ENCODE measurements at places on chromosomes 12 and 14. TPM values are rescaled to one million over a fixed set of nuclear protein-coding genes. Genes with fewer than 3 reads are reported as not detected.

The PZP gene
- not detected for total RNA-seq

DNA sequence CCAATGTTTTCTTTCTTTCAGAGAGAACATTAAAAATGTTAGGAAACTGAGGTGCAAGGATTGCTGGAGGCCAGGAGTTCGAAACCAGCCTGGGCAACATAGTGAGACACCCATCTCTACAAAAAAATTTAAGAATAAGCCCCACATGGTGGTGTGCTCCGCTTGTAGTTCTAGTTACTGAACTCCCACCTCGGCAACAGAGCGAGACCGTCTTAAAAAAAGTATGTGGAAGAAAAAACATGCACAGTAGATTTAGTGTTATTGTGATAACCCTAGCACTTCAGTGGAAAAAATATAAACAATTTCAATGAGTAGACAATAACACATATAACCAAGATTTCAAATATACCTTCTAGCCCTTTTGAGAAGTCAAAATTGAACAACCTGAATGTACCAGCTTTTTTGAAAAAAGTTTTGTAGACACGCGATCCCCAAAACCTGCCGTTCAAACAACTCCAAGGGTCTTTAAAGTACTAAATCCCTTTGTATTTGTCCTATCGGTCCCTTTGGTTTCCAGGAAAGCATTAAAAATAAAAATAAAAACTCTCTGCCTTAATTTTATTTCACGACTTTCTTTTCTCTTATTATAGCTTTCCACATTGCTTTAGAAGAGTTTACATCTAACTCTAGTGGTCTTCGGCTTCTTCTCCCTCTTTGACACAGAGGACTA is 1.0 kb upstream of the ANO6 start:
- peaks cover 21% of the 10 kb centered on the region for H3K4me1 ChIP-seq
- no peak for DNase-seq
- H3K36me3 ChIP-seq, result no peaks in the 10 kb centered on the region
- no peaks in the 10 kb centered on the region for H3K27me3 ChIP-seq
- H3K4me3 ChIP-seq, result peak overlapping the region; percentile 94

The CFAP54 gene
- total RNA-seq, result 0.77 TPM

- H3K27me3 ChIP-seq, result no peaks in the 10 kb centered on the region
- peaks cover 32% of the 10 kb centered on the region for H3K36me3 ChIP-seq
- H3K4me1 ChIP-seq, result peaks cover 67% of the 10 kb centered on the region
- peak; percentile 72 for DNase-seq
- no peak overlapping the region for H3K4me3 ChIP-seq
Observed at GRCh38 chr12:50676756-50677155, 87.1 kb upstream of the ATF1 start.

The PLEKHG7 gene
- total RNA-seq, result not detected

The CLEC4A gene
- total RNA-seq, result not detected

The DLGAP5 gene
- 94.1 TPM for total RNA-seq

The CLBA1 gene
- total RNA-seq, result 27.5 TPM

The P2RX2 gene
- not detected for total RNA-seq

- no peaks in the 10 kb centered on the region for H3K36me3 ChIP-seq
- 0 out of 2 replicates have a peak, but pooled peaks cover 4% of the 10 kb centered on the region for H3K27me3 ChIP-seq
- H3K4me3 ChIP-seq, result no peak overlapping the region
- no peaks in the 10 kb centered on the region for H3K4me1 ChIP-seq
- DNase-seq, result no peak
- no peak overlapping the region for H3K27ac ChIP-seq
Observed at GRCh38 chr12:75097003-75097402, 112.6 kb downstream of the KCNC2 start.

The CLEC1A gene
- total RNA-seq, result not detected

GRCh38 chr12:91072931-91073330 is 15.1 kb upstream of the KERA start:
- H3K4me3 ChIP-seq, result no peak overlapping the region
- H3K36me3 ChIP-seq, result no peaks in the 10 kb centered on the region
- no peaks in the 10 kb centered on the region for H3K27me3 ChIP-seq

GRCh38 chr12:112183141-112184021 is 58.0 kb downstream of the TRAFD1 start:
- H3K36me3 ChIP-seq, result peaks cover 16% of the 10 kb centered on the region
- no peak overlapping the region for H3K4me3 ChIP-seq
- H3K4me1 ChIP-seq, result no peaks in the 10 kb centered on the region
- H3K27me3 ChIP-seq, result no peaks in the 10 kb centered on the region
- no peak overlapping the region for H3K27ac ChIP-seq

GRCh38 chr12:12654691-12655460 is 41.1 kb downstream of the GPR19 start:
- H3K36me3 ChIP-seq, result no peaks in the 10 kb centered on the region
- no peaks in the 10 kb centered on the region for H3K27me3 ChIP-seq
- H3K4me1 ChIP-seq, result no peaks in the 10 kb centered on the region
- H3K27ac ChIP-seq, result no peak overlapping the region
- DNase-seq, result no peak

GRCh38 chr14:64196814-64197411 is 97.3 kb downstream of the ESR2 start:
- no peaks in the 10 kb centered on the region for H3K36me3 ChIP-seq
- H3K27me3 ChIP-seq, result no peaks in the 10 kb centered on the region
- H3K27ac ChIP-seq, result no peak overlapping the region

- H3K27me3 ChIP-seq, result no peaks in the 10 kb centered on the region
- H3K27ac ChIP-seq, result no peak overlapping the region
- peaks cover 10% of the 10 kb centered on the region for H3K4me1 ChIP-seq
Observed at GRCh38 chr12:79370021-79370420, 320.7 kb downstream of the PAWR start.

GRCh38 chr12:104786352-104786751 is 171.7 kb downstream of the SLC41A2 start:
- no peaks in the 10 kb centered on the region for H3K27me3 ChIP-seq
- H3K4me1 ChIP-seq, result no peaks in the 10 kb centered on the region
- H3K4me3 ChIP-seq, result no peak overlapping the region
- H3K27ac ChIP-seq, result no peak overlapping the region

The MMP14 gene
- total RNA-seq, result 85.0 TPM

The ACRBP gene
- total RNA-seq, result 0.77 TPM

GRCh38 chr14:68563251-68564131 is 229.4 kb downstream of the ZFP36L1 start:
- DNase-seq, result peak; percentile 30
- H3K4me1 ChIP-seq, result peaks cover 34% of the 10 kb centered on the region
- peak overlapping the region; percentile 39 for H3K27ac ChIP-seq
- H3K36me3 ChIP-seq, result no peaks in the 10 kb centered on the region
- no peak overlapping the region for H3K4me3 ChIP-seq
- no peaks in the 10 kb centered on the region for H3K27me3 ChIP-seq

DNA sequence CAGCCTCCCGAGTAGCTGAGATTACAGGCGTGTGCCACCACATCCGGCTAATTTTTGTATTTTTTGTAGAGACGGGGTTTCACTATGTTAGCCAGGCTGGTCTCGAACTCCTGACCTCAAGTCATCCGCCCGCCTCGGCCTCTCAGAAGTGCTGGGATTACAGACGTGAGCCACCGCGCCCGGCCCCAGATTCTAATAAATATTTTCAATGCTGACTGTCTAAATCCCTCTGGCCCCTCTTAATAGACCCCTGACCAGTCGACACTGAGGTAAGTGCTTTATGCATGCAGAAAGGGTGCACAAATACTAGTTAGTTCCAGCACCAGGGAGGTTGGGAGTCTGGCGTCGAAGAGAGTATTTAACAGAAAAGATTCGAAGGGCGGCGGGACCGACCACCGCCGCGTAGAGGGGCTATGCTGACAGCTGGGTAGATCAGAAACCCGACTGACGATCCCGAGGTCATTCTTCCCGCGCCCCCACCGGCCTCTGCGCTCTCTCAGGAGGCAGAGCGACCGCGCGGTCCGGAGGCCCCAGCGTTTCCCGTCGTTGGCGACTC is 1.1 kb upstream of the SPATS2 start:
- peak overlapping the region; percentile 82 for H3K27ac ChIP-seq
- no peaks in the 10 kb centered on the region for H3K27me3 ChIP-seq
- peak overlapping the region; percentile 85 for H3K4me3 ChIP-seq
- H3K4me1 ChIP-seq, result peaks cover 37% of the 10 kb centered on the region
- no peaks in the 10 kb centered on the region for H3K36me3 ChIP-seq
- no peak for DNase-seq

All from PC-3 (cell line).